ENCODE measurements at places on chromosomes 2 and 18.

- no peak for DNase-seq
Observed at GRCh38 chr2:101023327-101024107, 21.4 kb downstream of the RPL31 start.

- DNase-seq: no peak
Observed at GRCh38 chr2:19776941-19777514, 124.8 kb downstream of the TTC32 start.

DNA sequence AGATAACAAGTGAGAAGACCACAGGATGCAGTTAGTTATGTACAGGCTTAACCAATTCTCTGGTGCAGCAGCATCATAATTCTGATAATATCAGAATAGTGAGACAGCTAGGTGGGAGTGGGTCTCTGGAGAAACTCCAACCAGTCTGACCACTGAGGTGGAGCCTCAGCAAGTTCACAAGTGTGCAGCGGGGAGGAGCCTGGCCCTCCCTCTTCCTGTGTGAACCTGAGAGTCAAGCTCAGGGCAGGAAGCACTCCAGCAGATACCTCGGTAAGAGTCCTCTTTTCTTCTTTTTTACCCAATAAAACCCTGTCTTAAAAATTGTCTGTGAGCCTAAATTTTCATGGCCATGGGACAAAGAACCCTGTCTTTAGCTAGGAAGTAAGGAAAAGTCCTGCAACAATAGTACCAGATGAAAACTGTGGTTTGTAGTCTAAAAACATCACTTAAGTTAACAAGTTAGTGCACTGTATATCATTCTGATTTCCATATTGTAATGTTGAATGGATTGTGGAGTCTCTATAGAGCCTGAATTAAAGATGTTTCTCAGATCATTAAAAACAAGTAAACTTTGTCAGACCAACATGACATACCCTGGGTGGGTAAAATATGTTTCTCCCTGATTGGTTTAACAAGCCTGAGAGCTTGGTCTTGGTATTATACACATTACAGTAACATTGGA lies 370.8 kb downstream of the TMEM182 start:
- DNase-seq: no peak

DNA sequence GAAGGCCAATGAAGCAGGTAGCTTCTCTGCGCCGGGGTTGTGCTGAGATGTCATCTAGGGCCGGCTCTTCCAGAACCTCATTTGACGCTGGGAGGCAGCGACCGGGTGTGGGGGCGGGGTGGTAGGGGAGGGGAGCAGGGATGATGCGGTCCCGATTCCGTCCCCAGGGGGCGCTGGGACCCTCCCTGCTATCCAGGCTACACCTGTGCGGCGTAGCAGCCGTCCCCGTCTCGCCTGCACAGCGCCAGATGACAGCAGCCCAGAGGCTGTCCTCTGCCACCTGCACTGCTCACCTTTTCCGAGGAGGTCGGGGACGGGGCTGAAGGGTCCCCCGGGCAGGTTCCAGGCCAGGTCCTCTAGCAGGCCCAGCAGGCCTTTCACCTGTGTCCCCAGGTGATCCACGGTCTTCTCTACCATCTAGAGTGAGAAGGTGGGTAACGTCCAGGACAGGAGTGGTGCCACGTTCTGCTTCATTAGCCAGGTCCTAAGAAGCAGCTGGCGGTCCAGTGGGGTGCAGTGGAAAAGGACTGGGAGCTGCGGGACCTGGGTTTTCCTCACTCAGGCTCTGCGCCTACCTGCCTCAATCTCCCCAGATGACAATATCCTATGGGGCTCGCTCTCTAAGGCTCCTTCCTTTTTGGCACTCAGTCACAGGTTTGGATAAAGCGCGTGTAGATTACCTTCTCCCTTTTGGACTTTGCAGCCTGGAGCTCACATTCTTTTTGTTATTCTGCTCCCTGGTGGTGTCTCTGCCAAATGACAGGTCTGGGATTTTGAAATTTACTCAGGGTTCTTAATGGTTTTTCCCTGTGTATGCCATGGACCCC lies 56.0 kb upstream of the RAB6C start:
- no peak for DNase-seq

- DNase-seq: no peak
Observed at GRCh38 chr2:84424152-84424551, 34.9 kb downstream of the SUCLG1 start.

GRCh38 chr18:63271148-63271547 lies 48.4 kb downstream of the BCL2 start:
- DNase-seq: no peak

DNA sequence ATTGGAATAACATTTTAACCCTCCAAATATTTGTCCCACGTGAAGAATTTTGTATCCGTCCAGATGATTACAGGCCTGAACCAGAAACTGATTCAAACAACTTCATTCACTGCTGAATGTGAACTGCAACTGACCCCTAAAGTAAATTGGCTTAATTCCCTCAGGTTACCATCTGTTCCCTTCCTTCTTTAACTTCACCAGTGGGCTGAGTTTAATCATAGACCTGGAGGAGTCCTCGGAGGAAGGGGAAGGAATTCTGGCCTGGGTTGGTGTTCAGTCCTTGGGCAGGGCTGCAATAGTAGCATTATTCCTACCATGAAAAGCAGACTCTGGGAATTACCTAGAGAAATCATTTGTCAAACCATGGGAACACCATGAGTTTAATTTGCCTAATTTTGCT lies 207.4 kb downstream of the TMEM247 start:
- no peak for DNase-seq

- DNase-seq: no peak
Observed at GRCh38 chr2:220276741-220277444, 649.5 kb downstream of the SLC4A3 start.

DNA sequence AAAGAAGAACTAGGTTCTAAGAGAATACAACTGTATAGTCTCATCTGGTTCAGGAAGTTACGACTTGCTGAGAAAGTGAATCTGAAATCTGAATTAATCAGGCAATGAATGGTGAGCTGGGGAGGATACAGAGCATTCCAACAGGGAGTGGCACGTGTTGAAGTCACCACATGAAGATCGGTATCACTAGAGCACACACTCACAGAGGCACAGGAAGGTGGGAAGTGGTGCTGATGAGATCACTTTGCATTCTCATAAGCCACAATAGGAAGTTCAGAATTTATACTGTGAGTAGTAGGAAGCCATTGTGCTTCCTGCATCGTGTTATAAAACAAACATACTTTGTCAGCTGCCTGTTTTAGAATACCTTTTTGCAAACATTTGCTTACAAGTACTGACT lies 615.0 kb upstream of the DDX18 start:
- DNase-seq: no peak

DNA sequence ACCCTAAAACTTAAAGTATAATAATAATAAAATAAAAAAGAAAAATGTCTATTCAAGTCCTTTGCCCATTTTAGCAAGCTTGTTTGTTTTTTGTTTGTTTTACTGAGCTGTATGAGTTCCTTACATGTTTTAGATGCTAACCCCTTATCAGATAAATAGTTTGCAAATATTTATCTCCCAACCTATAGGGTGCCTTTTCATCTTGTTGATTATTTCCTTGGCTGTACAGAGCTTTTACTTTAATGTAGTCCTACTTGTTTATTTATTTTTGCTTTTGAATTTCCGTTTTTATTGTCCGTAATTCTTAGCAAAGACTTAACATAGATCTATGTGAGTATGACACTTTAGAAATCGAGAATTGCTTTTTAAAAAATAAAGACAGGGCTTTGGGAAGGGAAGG lies 17.8 kb downstream of the PXDN start:
- no peak for DNase-seq

- no peak for DNase-seq
Observed at GRCh38 chr2:67214585-67215185, 182.4 kb upstream of the ETAA1 start.
